T-helper 9 cell (primary cell): ENCODE measurements at places on chromosomes 2 and 18.

DNA sequence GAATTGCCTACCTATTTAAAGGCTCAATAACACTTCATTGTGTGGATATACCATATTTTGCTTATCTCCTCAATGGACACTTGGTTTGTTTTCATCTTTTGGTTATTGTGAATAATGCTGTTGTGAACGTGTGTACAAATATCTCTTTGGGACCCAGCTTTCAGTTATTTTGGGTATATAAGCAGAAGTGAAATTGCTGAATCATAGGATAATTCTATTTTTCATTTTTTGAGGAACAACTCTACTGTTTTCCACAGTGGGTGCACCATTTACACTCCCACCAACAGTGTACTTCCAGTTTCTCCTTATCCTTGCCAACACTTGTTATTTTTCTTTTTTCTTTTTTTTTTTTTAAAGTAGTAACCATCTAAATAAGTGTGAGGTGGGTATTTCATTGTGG lies 29.0 kb downstream of the PTPN4 start:
- no peak for DNase-seq

GRCh38 chr18:75173125-75173432 lies 35.9 kb downstream of the PTGR3 start:
- no peak for DNase-seq

GRCh38 chr18:1017227-1018058 lies 112.8 kb downstream of the ADCYAP1 start:
- DNase-seq = no peak

DNA sequence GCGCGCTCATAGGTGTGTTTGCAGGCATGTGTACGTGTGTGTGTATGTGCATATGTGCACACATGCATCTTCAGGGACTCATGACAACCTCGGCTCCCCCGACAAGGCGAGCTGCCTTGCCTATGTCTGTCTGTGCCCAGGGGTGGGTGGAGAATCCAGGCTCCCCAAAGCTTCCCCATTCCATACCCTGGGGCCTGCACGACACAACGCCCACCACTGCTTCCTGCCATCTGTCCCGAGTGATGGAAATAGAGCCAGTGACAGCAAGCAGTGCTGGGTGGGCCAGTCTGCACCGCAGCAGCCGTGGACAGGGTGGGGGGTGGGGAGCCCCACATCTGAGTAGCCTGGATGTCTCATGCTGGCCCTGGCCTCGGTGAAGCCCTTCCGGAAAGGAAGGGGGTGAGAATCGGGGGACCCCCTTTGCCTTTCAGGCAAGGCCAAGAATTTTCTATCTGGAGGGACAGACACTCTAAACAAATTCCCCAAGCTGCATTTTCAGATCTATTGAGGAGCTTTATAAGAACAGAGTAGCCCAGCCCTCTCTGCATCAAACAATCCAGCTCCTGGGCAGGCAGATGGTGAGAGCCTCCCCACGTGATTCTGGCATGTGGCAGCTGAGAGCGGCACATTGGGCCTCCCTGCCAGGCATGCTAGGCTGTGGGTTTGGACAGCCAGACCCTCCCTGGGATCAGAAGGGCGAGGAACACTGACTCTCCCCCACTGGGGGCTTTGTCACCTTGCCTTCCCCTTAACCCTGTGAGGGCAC lies 4.9 kb downstream of the KCNIP3 start:
- no peak for DNase-seq

DNA sequence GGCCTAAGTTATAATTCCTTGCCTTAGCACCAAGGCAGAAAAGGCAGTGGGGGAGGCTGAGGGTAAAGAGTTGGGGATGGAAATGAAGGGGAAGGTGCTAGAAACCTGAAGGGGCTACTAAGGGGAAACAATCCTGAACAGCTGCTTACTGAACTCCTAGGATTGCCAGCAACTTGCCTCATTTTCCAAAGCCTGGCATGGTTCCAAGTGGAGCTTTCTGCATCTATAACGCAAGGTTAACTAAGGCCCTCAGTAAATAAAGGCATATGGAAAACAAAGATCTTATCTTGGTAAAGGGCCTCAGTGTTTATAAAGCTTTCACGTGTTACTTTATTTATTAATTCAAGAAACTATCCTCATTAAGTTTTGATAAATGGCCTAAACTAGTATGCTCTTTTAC lies 10.9 kb downstream of the MEP1B start:
- DNase-seq = no peak
